Gastroesophageal sphincter (tissue), 4 donors: ENCODE measurements at places on chromosomes 2 and 18. TPM values are rescaled to one million over a fixed set of nuclear protein-coding genes. Genes with fewer than 3 reads are reported as not detected.

DNA sequence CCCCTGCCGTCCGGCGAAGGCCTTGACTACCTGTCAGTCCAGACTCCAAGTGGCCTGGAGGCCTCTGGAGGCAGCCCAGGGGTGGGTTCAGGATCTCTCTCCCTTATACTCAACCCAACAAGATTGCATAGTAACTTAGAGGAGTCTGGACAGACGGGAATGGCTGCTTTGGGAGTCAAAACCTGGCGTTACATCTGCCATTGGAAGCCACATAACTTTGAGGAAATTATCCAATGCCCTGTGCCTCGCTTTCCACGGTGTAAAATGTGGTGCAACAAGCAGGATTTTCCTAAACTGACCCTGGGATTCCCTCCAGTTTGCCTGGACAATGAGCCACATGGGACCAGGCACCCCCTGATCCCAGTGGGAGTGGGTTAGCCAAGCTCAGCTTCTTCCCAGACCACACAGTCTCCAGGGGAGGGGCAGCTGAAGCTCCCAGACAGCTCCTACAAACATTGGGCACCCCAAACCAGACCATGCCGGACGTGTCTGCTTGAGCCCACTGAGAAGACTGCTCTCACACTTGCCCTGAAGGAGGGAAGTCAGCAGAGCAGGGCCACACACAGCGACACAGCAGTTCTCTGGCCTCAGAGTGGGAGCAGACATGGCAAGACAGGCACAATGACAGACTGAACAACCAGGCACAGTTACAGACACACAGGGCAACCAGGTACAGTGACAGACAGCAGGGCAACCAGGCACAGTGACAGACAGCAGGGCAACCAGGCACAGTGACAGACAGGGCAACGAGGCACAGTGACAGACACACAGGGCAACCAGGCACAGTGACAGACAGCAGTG, 65.6 kb upstream of the RAB6C start:
- no peak for ATAC-seq

DNA sequence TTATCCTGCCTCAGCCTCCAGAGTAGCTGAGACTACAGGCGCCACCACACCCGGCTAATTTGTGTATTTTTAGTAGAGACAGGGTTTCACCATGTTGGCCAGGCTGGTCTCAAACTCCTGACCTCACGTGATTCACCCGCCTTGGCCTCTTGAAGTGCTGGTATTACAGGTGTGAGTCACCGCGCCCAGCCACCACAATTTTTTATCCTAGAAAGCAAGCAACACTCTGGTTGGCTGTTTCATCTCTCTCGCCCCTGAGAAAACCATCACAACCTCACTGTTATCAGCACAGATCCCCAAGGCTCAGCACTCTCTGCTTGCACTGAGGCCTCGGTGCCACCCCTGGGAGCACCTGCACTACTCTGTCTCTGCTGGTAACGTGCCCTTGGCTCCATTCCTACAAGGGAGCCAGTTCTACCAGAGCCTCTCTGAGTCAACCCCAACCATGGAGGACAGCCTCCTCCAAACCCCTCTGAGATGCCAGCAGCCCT, 134.8 kb upstream of the AGAP1 start:
- no peak for ATAC-seq

GRCh38 chr18:45560870-45561269, 54.4 kb upstream of the SLC14A2 start:
- no peak for ATAC-seq

DNA sequence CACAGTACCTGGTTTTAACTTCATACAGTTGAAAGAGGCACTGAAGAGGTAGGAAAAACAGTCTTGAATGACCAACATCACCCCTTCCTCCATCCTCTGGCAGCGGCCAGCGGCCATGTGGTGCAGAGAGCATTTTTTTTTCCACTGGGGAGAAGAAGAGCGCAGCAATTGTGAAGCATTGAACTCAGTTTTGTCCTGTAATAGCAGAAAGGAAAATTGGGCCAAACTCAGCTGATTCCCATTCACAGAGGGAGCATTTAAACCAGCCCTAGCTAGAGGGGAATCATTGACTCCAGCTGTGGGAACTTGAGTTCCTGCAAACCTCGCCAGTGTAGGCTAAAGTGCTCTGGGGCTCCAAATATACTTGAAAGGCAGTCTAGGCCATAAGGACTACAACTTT, 316.6 kb upstream of the CHST9 start:
- ATAC-seq = no peak

DNA sequence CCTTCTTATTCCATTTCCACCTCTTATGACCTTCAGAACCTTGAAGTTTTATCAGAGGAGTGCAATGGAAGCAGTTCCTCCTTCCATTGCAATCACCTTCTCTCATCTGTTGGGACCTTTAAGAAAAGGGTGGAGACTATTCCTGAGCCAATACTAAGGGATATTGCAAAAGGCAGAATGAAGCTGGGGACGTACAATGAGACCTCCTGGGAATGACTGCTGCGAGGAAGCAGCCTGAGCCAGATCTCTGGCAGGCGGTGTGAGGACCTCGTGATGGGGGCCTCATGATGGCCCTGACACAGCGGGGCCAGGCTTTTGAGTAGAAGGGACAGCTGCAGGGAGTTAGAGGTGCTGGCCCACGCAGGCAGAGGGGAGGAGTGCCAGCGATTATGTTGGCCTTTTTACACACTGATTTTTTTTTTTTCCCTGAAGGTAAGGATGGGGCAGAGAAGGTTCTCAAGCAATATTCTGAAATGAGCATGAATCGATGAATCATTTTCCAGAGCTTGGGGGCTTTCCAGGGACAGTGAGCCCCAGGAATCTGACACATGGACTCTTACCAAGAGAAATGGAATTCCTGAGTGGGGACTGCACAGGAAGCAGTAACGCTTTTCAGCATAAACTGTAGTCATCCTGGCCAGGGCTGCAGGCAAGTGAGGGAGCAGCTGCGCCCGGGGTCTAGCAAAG, 40.0 kb upstream of the LAPTM4A start:
- ATAC-seq = peak; percentile 93

GRCh38 chr2:200359552-200359951, 53.1 kb downstream of the SPATS2L start:
- peak; percentile 53 for ATAC-seq

GRCh38 chr2:235746257-235746934, 252.6 kb downstream of the AGAP1 start:
- peak; percentile 86 for ATAC-seq

GRCh38 chr2:42624047-42624446, 55.6 kb downstream of the MTA3 start:
- no peak for ATAC-seq

DNA sequence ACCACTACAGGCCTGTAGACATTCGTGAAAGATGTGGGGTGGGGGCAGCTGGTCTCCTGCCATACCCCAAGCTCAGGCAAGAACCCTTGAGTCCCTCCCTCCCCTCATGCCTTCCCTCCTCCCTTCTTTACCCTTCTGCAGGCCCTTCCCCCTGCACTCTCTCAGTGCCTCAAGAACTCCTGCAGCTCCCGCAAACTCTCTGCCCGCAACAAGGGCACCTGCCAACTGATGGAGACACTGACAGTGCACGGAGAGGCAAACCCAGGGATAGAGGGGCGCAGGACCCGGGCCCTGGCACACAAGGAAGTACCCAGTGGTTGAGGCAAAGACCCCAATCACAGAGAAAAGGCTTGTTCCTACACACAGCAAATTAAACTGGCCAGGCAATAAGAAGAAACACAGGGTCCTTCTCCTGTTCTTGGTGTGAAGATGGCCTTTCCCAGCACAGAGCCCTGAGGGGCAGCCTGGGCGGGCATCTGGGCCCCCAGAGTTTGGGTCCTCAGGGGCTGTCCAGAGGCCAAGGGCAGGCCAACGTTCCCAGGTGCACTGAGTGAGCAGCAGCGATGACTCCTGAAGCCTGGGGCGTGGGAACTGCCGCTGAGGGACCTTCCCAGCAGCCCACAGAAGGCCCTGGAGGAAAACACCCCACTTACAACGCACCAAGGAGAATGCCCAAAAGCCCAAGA, 1.6 kb downstream of the TEKT4 start:
- ATAC-seq = no peak

- no peak for ATAC-seq
Measured at GRCh38 chr2:25582077-25582830, 91.1 kb downstream of the DTNB start.

DNA sequence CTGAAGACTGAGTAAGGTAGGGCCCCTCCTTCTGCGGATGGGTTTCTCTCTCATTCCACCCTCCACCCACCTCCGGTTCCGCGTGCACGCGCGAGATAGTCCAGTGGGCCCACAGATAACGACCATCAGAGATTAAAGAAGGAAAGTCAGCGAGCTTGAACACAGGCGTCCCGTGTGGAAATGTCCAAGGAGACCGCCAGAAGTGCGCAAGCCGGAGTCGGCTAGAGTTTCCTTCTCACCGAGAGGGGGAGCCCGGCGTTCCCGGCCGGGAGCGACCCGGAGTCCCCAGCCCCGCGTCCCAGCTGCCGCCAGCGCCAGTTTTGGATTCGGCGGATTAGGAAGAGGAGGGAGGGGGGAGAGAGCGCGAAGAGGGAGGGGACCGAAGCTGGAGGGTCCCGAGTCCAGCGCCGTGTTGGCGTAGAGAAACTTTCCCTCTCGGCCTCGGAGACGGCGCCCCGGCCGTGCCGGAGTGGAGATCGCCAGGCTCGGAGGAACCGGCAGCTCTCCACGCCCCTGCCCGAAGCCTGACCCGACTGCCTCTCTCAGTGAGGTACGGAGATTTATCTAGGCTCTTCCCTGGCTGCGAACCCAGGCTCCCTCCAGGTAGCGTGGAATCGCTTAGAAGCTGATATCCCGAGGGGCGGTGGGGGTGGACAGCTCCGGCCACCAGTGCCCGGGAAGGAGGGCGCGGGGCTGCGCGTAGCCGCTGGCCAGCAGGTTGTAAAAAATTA, at the start of gene GULP1:
GULP1 (plus strand) TSS at position 258 of the 731 bp plus-strand sequence. CDS start 185,829 bp downstream, outside the sequence.
- ATAC-seq = peak; percentile 84

DNA sequence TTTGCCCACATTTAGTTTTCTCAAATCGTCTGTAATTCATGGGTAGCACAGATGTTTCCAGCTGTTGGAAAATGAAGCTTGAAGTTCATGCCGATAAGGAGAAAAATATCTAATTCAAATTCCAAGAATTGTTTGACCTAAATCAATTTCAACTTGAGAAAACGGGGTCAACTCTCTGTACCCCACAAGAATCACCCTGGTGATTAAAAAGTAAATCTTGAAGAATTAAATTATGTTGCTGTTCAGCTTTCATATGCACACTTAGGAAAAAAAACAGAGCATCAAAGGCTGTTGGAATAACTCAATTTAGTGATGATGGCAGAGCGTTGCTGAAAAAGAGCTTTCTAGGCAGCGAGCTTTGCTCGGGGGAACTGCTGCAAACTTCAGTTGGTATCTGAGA, 43.0 kb downstream of the SLC4A3 start:
- no peak for ATAC-seq

DNA sequence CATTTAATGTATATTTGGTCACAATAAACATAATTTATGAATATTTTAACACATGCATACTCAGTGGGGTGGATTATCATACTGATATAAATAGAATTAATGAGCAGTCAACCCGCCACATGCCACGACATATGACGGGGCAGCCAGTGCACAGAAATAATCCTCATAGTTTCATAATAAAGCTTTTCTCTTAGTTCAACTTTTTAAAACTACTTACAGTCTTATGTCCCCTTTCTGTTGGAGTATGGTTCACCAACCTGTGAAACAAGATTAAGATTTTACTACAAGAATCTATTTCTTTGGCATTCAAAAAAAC, 75.6 kb upstream of the ETAA1 start:
- no peak for ATAC-seq

GRCh38 chr2:86078774-86079545, 26.7 kb downstream of the POLR1A start:
- peak; percentile 39 for ATAC-seq

DNA sequence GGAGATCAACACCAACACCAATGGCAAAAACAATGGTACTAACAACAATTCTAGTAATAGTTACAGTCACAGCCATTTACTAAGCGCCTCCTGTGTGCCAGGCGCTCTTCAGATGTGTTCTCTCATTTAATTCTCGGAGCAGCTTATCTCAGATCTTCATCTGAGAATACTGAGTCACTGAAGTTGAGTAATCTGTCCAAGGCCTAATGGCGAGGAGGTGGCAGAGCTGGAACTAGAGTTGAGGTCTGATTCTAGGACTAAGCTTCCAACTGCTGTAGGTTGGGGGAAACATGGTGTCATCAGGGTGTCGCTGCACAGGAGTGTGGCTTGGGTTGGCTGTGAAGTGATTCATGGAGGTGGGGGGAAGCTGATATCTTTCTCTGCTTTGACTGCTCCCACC, 156.1 kb downstream of the DYSF start:
- no peak for ATAC-seq

GRCh38 chr2:72124376-72124775, 23.3 kb downstream of the CYP26B1 start:
- ATAC-seq = no peak

- no peak for ATAC-seq
Measured at GRCh38 chr2:68885074-68885810, 14.0 kb upstream of the BMP10 start.

DNA sequence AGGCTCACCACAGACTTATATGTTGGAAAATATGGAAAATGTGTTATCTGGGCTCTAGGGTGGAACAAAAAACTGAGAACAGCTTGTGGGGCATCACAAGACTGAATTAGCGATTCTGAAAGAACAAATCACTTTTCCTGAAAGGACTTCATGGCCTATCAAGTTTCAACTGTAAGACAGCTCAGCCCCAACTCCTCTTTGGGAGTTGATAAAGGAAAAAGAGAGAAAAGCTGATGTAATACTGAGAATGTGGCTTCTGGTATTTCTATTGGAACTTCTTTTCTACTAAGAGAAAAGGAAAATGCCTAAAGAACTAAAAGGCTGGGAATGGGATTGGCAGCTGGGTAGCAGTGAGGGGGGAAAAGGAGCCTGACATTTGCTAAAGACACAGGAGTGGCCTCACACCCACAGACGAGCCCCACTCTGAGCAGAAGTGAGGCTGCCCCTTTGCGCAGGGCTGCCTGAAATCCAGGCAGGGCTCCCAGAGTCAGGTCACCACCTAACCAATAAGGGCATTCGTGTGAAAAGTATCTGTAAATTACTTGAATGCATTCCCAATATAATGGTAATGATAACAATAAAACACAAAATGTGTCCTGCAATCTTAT, 75.6 kb downstream of the LRP2 start:
- no peak for ATAC-seq

DNA sequence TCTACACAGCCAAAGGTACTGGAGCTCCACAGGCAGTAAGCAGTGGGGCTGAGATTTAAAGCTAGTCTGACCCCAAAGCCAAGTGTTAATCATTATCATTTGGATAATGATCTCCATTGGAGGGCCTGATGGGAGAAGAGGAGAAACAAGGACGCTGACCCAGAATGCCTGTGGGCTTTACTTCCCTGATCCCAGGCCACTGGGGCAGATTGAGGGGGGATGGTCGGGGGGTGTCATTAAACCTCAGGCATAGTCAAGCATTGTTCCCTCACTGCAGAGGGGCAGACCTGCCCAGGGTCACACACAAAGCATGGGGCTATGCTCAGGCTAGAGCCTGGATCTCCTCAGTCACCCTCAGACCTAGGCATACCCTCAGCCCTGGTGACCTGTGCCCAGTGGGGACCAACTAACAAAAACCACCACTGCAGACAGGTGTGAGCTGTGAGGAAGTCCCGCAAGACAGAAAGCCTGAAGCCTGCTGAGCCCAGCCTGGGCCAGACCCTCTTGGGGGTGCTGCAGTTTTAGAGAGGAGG, 53.4 kb downstream of the SDC1 start:
- ATAC-seq = no peak

- peak; percentile 70 for ATAC-seq
Measured at GRCh38 chr2:233165895-233166661, 85.4 kb upstream of the ATG16L1 start.

Gene GRHL1
- total RNA-seq = 6.1 TPM

Gene UPP2
- total RNA-seq = not detected

Gene DCDC2C
- not detected for total RNA-seq

Gene CXCR4
- 7.8 TPM for total RNA-seq

Gene GNAL
- 24.6 TPM for total RNA-seq

Gene IL36A
- total RNA-seq = 9.1 TPM

Gene CNDP1
- 0.15 TPM for total RNA-seq

Gene GALNT5
- 0.89 TPM for total RNA-seq

Gene PSMA8
- not detected for total RNA-seq

Gene CFAP53
- not detected for total RNA-seq
